ENCODE measurements at places on chromosomes 7 and 10. TPM values are rescaled to one million over a fixed set of nuclear protein-coding genes. Genes with fewer than 3 reads are reported as not detected.

The HEPACAM2 gene
- not detected for total RNA-seq

The CLEC2L gene
- 0.09 TPM for total RNA-seq

The HIP1 gene
- total RNA-seq = 23.1 TPM

The ZNF485 gene
- 1.6 TPM for total RNA-seq

The ITPRID1 gene
- not detected for total RNA-seq

The SMARCD3 gene
- 9.9 TPM for total RNA-seq

The PON1 gene
- total RNA-seq = 1.3 TPM

The MARVELD1 gene
- total RNA-seq = 43.3 TPM

The NEURL1 gene
- 0.75 TPM for total RNA-seq

The GSDME gene
- total RNA-seq = 52.7 TPM

The NKX2-3 gene
- total RNA-seq = not detected

The CFAP46 gene
- 1.4 TPM for total RNA-seq

The MMD2 gene
- not detected for total RNA-seq

The KCNK18 gene
- total RNA-seq = not detected

Measured in A549 treated with Hydrocortisone at 1 μM for 4 hours (cell line).